Stimulated activated naive CD4-positive, alpha-beta T cell treated with Interleukin-2 at 50 U/mL for 16 hours (primary cell): ENCODE measurements at places on chromosomes 4 and X.

GRCh38 chrX:1307626-1308340 lies 28.8 kb upstream of the IL3RA start:
- no peak for DNase-seq

DNA sequence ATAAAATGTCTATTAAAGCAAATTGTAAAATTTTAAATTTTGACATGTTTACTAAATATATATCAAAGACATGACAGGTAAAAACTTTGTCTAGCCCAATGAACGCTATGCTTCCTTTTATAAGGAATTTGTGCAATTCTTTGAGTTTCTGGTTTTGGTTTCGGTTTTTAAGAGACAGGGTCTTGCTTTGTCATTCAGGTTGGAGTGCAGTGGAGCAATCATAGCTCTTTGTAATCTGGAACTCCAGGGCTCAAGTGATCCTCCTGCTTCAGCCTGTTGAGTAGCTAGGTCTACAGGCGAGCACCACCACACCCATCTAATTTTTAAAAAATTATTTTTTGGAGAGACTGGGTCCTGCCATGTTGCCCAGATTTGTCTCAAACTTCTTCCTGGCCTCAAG lies 60.7 kb downstream of the BLTP1 start:
- DNase-seq: no peak

DNA sequence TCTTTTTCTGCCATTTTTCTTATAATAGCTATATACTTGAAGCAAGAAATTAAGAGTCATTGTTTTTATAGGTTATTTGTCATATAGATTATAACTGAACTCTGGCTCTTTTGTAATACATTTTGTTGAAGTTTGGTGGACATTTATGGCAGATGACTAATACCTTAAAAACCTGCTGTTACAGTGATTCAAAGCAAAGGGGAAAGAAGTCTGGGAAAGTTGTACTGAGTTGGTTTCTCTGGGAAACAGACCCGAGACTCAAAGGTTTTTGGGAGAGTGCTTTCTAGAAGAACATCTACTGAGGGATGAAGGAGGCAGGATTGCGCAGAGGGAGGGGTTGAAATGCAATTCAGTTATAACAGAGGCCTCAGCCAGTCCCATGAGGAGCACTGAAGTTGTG lies 35.9 kb downstream of the NAP1L5 start:
- no peak for DNase-seq

DNA sequence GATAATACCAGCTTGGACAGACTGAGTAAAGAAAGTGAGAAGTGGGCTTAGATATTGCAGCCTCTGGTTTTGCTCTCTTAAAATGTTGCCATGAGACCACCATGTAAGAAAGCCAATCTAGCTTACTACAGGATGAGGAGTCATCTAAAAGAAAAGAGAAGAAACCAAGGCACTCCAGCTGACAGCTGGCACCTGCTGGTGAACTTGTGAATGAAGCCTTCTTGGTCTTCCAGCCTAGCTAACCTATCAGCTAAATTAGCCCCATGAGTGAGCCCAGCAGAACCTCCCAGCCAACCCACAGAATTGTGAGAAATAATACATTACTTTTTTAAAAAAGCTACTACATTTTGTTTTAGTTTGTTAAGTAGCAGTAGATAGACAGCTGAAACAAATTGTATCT lies 154.5 kb upstream of the QRFPR start:
- no peak for DNase-seq

DNA sequence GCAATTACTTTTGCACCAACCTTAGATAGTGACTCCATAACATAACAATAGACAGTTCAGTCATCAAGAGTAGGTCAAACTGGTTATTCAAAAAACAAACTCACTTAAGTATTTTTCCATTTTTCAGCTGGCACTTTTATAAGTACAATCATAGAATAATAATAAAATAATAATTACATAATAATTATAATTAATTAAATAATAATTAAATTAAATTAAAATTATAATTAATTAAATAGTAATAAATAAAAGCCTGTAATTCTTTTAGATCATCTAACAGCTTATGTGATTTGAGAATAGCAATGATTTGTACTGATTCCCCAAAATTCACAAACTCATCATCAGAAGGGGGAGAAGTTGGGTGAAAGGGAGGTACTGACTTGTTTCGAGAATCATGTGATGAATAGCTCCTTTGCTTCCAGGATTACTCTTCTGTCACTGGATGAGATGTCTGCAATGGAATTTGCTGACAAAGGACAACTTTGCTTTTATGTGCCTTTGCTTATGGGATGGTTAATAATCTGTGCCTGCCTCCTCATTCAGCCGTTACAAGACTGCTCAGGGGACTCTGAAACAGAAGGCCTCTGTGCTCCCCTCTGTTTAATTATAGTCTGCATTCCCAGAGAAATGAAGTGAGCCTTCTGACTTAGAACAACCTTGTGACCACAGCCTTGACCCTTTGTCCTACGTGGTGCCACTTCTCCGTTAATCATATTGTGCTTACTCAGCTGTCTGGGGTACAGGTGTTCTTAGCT lies 104.8 kb upstream of the ENPEP start:
- DNase-seq: no peak

- no peak for DNase-seq
Measured at GRCh38 chr4:184439856-184440594, 34.3 kb downstream of the IRF2 start.

DNA sequence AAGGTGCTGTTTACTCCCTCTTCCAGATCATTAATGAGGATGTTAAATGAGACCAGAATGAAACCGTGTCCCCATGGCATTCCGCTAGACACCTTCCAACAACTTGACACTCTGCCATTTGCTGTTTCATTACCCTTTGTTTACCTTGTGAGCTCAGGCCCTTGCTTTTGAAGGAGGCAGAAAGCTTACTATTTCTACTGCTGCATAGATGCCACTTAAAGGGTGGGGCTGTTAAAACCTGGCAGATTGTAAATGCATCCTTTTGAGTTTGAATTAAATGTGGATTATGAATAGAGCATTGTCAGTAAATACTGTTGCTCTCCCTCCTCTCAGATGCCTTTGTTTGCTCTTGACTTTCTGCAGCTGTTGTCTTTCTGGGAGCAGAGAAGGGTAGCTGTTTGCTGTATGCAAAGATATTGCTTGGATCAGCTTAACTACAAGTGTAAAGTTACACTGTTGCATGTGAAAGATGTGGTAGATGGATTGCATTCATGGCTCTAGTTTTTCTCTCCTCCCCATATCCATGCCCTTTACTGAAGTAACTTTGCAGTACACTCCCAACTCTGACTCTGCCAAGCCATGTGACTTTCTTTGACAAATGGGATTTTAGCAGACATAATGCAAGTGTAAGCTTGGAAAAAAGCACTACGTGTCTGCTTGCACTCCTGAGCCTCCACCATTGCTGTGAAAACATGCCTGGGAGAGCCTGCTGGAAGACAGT lies 75.0 kb upstream of the DHX15 start:
- DNase-seq: no peak

- no peak for DNase-seq
Measured at GRCh38 chrX:16853537-16853936, 16.6 kb downstream of the RBBP7 start.

- DNase-seq: no peak
Measured at GRCh38 chrX:125620715-125621587, 301.3 kb downstream of the TEX13C start.

- DNase-seq: no peak
Measured at GRCh38 chr4:112185740-112186670, 40.8 kb downstream of the FAM241A start.

GRCh38 chrX:16814597-16814996 lies 28.3 kb downstream of the TXLNG start:
- no peak for DNase-seq

- no peak for DNase-seq
Measured at GRCh38 chr4:25142468-25142867, 17.8 kb downstream of the SEPSECS start.

- no peak for DNase-seq
Measured at GRCh38 chrX:37047776-37048175, 39.6 kb downstream of the FAM47C start.

GRCh38 chrX:35625714-35626113 lies 172.4 kb upstream of the MAGEB16 start:
- no peak for DNase-seq

- DNase-seq: no peak
Measured at GRCh38 chrX:22097012-22097694, 65.0 kb downstream of the PHEX start.

GRCh38 chrX:140711894-140712293 lies 2.3 kb downstream of the LINC00632 start:
- no peak for DNase-seq

- no peak for DNase-seq
Measured at GRCh38 chr4:108160741-108161352, 7.9 kb downstream of the LEF1 start.

DNA sequence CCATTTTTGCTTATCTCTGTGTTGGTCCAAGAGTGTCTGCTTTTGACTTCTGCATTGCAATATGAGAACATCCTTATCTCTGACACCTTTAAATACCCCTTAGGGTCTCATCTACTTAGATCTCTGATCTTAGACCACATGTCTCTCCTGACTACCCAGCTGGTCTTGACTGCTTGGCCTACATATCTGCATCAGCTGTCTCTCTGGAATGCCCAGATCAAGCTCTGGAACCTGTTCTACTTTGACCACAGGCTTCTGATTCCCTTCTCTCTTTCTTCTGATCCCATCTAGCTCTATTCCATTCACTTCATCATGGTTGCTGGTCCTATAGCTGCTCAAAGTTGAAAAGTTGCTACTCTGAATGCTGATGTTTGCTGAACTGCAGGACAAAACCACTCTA lies 301.2 kb downstream of the MAPK10 start:
- DNase-seq: no peak

DNA sequence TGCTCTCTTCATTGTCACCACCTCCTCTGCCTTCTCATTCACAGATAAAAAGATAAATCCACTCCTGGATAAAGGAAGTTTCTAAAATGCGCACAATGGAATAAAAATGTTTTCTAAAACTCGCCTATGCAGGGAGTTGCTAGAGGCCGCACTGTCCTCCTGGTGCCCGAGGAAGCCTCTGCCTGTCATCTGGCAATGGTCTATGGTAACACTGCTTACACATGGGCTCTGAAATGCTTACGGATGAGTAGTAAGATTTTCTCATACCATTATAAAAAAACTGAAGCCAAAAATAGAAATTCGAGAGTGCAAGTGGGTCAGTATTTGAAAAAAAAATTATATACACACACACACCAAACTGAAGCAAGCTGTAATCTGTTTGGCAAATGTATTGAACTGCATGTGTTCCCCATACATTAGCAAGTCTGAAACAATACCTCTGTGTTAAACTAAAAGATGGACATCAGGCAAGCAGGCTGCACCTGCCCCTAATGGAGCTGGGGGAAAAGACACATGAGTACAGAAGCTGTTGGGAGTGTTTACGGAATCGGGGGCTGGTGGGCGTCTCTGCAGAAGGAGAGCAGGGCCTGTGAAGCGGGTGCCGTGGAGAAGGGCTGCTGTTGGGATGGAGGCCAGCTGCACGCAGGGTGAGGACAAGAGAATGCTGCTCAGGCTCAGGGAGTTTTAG lies 103.3 kb upstream of the FAT1 start:
- DNase-seq: no peak

- no peak for DNase-seq
Measured at GRCh38 chrX:9370893-9371292, 94.0 kb upstream of the TBL1X start.

DNA sequence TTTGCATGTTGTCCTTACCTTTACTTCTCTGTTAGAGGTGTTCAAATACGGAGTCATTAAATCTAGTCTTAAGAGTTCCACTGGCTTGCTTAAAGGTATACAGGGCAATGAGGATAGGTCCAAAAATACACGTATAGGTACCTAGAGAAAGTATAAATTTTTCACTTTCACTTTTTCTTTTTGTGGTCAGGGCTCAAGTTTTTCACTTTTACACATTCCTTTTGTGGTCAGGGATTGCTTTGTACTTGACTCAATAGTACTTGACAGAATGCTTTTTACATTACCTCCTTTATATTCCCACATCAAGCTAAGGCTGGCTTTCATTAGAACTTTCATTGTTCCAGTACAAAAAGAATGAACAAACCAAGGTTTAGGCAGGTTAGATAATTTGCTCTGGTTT lies 21.7 kb downstream of the TMEM184C start:
- no peak for DNase-seq

DNA sequence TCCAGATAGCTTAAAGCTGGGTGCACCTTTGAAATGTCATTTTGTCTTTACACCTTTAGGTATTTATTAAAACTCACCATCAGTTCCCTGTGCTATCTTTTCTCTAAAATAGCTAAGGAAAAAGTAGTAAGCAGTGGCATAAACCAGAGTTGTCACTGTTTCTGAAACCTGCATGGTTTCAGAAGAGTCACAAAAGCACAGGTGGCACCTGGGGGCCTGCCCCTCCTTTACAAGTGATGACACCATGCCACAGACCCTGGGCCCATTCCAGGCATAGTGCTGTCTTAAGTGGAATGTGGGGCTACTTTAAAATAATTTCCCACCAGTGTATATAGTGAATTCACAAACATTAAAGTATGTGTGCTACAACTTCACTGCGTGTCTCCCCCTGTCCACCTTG lies 47.8 kb downstream of the DCUN1D4 start:
- DNase-seq: no peak

DNA sequence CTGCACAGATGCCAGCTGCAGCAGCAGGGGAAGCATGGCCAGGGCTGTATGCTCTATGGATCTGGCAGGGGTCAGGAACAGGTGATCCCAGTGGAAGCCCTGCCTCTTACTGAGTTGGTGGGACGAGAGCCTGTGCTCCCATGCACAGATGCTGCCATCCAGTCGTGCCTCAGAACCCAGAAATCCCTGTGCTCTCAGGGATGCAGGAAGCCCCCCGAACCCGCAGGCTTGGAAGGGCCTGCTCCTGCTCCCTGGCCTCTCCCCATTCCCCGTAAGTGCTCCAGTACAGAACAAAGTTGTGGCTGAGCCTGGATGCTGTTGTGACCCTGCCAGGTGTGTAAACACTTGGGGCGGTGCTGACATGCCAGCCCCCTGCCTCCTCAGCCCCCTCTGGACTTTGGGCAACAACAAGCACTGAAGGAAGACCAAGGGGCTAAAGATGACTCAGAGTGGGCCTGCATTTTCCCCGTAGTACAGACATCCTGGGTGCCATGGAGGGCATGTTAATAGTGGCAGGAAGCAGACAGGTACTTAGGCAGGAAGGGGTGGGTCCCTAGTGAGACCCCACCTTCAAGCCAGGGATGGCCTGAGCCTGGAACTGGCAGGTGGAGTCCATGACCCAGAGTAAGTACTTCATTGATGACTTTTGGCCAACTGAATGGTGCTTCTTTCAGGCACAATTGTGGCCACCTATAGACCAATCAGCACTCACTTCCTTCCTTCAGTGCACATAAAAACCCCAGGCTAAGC lies 1640.7 kb downstream of the C4orf33 start:
- DNase-seq: no peak

GRCh38 chrX:16476009-16476408 lies 173.9 kb upstream of the S100G start:
- no peak for DNase-seq

DNA sequence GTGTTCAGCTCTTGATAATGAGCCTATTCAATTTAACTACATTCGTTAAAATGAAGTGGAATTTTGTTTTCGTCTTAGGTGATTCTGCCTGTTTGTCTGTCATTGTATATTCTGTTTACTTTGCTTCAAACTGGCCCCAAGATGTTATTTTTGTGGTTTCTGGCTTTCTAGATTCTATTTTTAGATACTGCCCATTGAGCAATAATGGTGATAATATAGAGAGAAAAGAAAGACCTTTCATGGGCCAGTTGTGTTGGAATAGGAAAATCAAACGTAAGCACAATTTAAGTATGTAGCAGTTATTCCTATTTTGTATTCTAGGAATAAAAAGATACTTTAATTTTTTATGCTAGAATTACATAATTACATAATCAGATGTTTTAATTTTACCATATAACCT lies 4.0 kb downstream of the CDKN2AIP start:
- no peak for DNase-seq

- no peak for DNase-seq
Measured at GRCh38 chrX:5971300-5971699, 257.4 kb downstream of the NLGN4X start.
